ENCODE measurements at places on chromosomes 1 and 21. TPM values are rescaled to one million over a fixed set of nuclear protein-coding genes. Genes with fewer than 3 reads are reported as not detected.

DNA sequence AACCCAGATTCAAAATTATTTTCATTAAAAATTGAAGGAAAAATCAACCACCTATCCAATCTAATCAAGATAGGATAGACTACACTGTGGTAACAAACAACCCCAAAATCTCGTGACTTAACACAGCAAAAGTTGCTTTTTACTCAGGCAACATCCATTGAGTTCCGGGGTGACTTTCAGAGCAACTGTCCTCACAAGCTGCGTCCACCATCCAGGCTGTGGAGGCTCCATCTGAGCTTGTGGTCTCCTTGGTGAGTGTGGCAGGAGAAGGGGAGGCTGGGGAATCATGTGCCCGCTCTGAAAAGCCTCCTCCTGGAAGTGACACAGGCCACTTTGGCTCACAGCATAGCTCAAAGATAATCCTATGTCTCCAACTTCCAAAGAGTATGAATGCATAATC, 52.4 kb downstream of the CD2 start:
- DNase-seq = no peak

DNA sequence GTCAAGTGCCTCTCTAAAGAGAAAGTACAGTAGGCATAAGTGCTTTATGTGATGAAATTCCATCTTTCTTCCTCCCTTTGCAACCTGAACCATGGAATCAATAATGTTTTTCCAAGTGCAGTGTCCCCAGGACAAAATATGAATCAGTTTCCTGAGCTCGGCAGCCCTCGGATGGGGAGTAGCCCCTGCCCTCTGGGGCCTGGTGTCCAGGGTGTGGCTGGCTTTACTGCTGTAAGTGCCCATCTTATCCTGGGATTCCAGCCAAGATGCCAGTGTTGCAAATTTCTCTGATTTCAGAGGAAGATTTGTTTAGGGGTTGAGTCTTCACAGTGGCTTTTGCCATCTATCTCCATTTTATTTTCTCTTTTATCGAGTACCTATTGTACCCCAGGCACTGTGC, 40.5 kb upstream of the SRP9 start:
- DNase-seq = peak; percentile 60

- DNase-seq = no peak
Observed at GRCh38 chr21:34363733-34364132, at the start of gene KCNE2. TSS of gene KCNE2 (plus strand) at chr21:34364006. CDS start at chr21:34370479, 6,473 bp downstream.

DNA sequence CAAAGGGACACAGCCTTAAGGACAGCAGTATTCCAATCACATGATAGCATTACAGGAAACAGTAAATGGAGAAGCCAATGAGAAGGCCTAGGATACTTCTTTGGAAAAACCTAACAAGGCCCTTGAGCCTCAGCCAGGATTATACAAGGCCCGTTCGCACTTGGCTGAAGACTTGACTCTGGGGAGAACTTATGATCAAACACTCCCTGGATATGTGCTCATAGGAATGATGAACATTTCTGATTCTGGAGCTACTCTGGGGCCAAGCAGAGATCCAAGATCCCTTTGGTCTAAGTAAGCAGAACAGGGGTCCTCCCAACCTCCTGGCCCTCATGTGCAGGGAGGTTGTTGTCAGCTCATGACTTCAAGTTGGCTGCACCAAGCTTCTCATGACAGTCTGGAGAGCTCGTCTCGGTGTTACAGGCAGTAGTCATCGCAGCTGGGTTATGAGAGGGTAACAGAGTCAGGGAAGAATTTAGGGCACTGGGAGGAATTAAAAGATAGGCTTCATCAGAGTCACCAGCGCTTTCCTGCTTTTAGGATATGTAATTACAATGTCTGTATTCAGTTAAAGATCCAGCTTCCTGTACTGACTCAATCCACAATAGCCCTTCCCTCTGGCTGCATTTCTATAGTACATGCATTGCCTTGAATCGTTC, 92.5 kb upstream of the IRF2BP2 start:
- no peak for DNase-seq

- DNase-seq = no peak
Observed at GRCh38 chr21:43842742-43843141, 22.3 kb upstream of the AGPAT3 start.

GRCh38 chr1:181768930-181769280, 285.6 kb downstream of the CACNA1E start:
- no peak for DNase-seq

- peak; percentile 61 for DNase-seq
Observed at GRCh38 chr21:36005018-36005417, 55.3 kb downstream of the SETD4 start.

GRCh38 chr1:166165661-166166328, 1.0 kb downstream of the FAM78B start:
- DNase-seq = no peak

DNA sequence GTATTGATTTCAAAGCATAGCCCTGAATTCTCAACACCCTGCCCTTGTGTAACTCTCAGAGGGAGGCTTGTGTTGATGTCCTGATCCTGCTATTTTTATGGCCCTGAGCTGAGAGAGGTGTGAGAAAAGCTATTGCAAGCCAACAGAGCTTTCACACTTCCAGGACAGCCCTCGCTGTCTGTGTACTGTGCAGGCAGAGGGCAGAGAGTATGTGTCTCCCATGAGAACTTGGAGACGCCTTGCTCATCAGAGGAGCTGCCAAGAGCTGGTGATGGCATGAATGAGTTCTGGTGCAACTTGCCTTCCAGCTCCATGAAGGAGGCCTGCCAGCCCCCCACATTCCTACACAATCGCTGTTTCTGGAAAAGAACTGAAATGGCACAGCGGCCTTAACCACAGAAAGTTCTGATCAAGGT, 144.1 kb upstream of the AJAP1 start:
- DNase-seq = no peak

GRCh38 chr1:214208460-214208859, 72.5 kb upstream of the SMYD2 start:
- DNase-seq = no peak

DNA sequence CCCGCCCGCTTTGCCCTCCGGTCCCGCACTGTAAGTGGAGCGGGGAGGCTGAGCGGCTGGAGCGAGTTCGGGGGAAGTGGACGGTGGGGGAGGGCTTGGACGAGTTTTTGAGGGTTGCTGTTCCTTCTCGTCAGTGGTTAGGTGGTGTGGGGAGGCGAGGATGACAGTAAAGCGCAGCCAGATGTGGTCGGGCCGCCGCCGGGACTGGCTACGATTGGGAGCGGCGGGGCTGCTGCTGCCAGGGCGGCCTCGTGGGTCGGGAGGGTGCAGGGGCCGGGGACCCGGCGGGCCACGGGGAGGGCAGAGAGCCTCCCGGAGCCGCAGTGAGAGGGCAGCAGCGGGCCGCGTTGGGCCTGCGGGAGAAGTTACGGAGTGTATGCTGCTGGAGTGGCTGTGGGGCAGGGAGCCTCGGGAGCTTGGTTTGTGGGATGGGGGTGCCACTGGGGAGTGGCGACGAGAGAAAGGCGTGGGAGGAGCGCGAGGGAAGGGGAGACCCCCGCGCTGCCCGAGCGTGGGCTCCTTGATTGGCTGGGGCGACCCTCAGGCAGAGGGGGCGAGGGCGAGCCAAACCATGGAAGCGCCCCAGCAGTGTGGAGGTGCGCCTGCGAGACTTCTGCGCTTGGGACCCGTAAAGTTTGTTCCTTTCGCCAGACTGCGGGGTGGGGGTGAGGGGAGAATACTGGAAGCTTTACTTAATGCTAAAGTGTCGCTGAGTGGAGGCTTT, 2.1 kb downstream of the ADGRL2 start:
- no peak for DNase-seq

DNA sequence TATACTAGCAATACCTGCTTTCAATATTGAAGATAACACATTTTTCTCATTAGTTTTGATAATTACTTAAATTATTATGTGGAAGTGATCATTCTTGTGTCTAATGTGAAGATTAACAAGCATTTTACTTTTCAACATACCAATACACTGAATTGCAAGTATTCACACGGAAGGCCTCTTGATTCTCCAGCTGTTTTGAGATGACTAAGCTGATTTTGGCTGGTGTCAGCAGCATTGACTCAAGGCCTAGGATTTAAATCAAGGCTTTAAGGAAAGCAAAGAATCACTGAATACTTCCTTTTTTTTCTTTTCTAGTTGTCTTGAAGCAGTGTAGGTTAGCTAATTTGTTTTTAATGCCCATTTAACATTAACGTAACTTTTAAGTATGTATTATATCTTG, 373.7 kb downstream of the SRGAP2C start:
- peak; percentile 83 for DNase-seq

DNA sequence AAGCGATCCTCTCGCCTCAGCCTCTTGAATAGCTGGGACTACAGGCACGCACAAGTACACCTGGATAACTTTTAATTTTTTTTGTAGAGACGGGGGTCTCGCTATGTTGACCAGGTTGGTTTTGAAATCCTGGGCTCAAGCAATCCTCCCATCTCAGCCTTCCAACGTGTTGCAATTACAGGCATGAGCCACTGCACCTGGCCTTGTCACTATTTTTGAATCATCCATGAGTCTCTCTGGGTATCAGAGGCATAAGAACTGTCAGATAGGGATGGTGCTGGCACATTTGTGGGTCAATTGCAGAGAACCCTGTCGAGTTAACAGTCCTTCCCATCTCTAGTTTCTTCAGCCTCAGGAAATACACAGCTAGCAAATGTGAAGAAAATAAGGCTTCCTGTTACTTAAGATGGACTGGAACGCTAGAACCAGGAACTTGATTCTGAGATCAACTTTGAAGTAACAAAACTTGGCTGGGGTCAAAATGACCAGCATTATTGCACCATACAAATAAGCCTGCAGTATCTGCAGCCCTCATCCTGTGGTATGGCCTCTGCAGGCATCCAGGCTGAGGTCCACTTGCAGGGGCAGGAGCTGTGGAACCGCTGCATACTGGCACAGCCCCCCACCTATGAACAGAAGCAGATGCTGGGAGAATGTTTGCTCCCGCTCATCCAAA, 124.3 kb upstream of the GADD45A start:
- DNase-seq = no peak

GRCh38 chr1:40423264-40423642, 27.0 kb upstream of the ZFP69B start:
- DNase-seq = no peak

- DNase-seq = peak; percentile 50
Observed at GRCh38 chr1:20578062-20578461, 10.8 kb upstream of the CDA start.

GRCh38 chr1:227353186-227353585, 34.9 kb upstream of the CDC42BPA start:
- DNase-seq = no peak

DNA sequence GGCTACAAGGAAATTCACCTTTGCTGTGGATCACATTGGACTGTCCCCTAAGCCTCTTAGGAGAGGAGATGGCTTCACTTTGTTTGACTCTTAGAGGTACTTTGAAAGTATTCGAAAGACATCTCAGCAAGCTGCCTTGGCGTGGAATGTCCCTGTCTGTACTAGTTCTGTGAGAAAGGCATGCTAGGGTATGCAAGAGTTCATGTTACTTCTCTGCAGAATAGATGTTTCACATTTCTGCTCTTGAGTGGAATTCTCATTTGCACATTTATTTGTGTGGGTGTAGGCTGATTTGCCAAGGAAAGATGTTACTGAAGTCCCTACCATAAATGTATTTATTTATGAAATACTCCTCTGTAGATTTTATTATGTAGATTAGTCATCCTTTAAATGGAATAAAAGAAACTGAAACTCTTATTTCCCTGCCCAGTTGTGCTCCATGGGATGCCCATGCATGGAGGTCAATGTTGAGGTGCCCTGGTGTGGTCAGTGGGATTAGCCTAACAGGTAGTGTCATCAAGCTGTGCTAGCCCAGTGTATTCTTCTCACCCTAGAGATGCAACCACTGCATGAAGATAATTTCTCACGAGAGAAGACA, 13.8 kb downstream of the MIA3 start:
- no peak for DNase-seq

DNA sequence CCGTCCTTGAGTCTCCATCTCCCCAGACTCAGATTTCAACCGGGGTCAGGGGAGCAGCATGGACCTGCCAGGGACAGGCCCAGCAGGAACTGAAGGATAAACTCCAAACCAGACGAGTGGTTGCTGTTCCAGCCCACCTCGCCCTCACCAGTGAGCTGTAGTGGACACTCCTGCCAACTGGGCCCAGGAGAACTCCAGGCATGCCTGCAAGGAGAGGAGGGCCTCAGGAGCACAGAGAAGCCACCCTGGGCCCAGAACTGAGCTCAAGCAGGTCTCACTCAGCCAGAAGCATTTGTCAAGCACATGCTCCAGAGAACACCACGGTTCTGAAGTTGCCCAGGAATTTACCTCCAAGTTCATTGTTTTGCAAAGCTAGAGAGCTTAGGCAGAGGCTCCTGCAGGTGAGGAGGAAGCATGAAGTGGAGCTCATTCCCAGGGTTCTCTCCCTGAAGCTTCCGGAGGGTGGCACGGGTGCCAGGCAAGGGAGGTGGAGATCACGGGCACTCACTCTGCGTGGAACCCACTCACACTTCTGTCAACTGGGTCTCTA, 61.0 kb downstream of the MATN1 start:
- DNase-seq = no peak

- no peak for DNase-seq
Observed at GRCh38 chr1:25992689-25993171, 5.1 kb downstream of the PAFAH2 start.

GRCh38 chr1:44557778-44558177, 116.5 kb downstream of the TMEM53 start:
- peak; percentile 19 for DNase-seq

GRCh38 chr1:223244366-223245103, 101.5 kb upstream of the TLR5 start:
- peak; percentile 48 for DNase-seq

GRCh38 chr21:44508711-44509445, 31.1 kb downstream of the KRTAP10-1 start:
- no peak for DNase-seq

GRCh38 chr1:86926883-86927282, 12.4 kb downstream of the HS2ST1 start:
- no peak for DNase-seq

The GNG4 gene
- total RNA-seq = 2.0 TPM

The RHD gene
- total RNA-seq = not detected

The RPL11 gene
- 1,398 TPM for total RNA-seq

The KCNE2 gene
- not detected for total RNA-seq

The CYP4A11 gene
- not detected for total RNA-seq

The TMEM240 gene
- total RNA-seq = not detected

The DTL gene
- total RNA-seq = 28.0 TPM

The RGS13 gene
- 0.20 TPM for total RNA-seq

The CELA3A gene
- total RNA-seq = not detected

The PPIE gene
- 75.6 TPM for total RNA-seq

The NR1I3 gene
- total RNA-seq = not detected

The THRAP3 gene
- total RNA-seq = 62.0 TPM

The ALPL gene
- total RNA-seq = 1.3 TPM

The TTC39A gene
- not detected for total RNA-seq

The C8B gene
- total RNA-seq = not detected

The ADCY10 gene
- total RNA-seq = under 0.01 TPM

The NEXN gene
- 1.7 TPM for total RNA-seq

The FMO5 gene
- 2.1 TPM for total RNA-seq

The ZBTB8A gene
- 6.7 TPM for total RNA-seq

The NCSTN gene
- total RNA-seq = 65.6 TPM
